ENCODE measurements at places on chromosomes 7 and 10.

- no peak for DNase-seq
Observed at GRCh38 chr7:27167916-27168264, 2.6 kb upstream of the HOXA9 start.

DNA sequence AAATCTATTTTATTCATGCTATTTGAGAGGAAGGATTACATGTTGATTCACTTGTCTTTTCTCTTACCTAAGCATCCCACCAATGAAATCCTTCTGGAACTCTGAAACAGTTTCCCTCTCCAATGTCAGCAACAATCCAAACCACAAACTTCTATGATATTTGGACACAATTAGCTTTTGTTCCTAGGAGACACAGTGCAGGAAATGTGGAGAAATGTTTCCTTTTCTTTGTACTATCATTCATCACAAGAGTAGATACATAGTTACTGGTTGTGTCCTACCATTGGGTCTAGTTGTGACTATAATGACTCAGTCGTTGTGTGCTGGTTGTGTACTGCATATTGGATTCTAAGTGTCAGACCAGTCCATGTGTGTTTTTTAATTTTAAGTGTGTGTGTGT, 156.8 kb upstream of the MAGI2 start:
- DNase-seq = no peak

GRCh38 chr7:83633516-83633915, 15.4 kb downstream of the SEMA3E start:
- no peak for DNase-seq

GRCh38 chr7:131925636-131926035, 369.2 kb upstream of the PODXL start:
- no peak for DNase-seq

- no peak for DNase-seq
Observed at GRCh38 chr7:47698386-47698785, 116.5 kb upstream of the TNS3 start.

- DNase-seq = no peak
Observed at GRCh38 chr10:8444630-8445029, 390.1 kb downstream of the GATA3 start.

DNA sequence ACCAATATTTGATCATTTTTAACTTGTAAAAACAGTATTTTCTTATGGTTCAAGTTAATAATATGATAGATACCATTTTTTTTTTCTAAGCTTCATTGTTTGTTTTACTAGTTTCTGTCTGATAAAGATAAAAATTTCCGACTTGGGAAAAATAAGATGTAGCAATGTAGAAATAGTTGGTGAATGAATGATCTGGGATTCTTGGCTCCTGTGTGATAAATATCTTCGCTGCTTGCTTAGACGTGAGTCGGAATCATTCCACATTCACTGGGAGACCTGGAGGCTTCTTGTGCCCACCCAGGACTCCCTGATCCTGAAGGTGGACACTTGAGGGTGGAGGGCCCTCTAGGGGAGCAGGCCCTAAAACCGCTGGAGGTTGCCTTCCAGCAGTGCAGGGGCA, 47.9 kb downstream of the EXOC4 start:
- DNase-seq = no peak

- DNase-seq = no peak
Observed at GRCh38 chr10:130231251-130231741, 95.1 kb downstream of the GLRX3 start.

GRCh38 chr7:69256634-69257081, 341.6 kb upstream of the AUTS2 start:
- DNase-seq = no peak

GRCh38 chr10:11213137-11213536, 195.5 kb downstream of the CELF2 start:
- no peak for DNase-seq

DNA sequence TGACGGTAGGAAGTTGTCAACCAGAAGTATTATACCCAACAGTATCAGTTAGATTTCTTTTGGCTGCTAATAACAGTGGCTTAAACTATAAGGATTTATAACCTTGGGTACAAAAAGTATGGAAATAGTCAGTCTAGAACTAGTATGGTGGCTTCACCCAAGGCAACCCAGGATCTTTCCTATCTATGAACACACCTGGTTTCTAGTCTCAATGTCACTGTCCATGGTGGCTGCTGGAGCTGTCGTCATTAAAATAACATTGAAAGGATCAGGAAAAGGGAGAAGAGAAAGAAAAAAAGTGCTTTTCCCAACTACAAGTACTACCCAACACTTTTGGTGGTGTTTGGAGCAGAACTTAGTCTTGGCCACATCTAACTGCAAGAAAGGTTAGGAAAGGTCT, 27.7 kb downstream of the PHTF2 start:
- DNase-seq = no peak

DNA sequence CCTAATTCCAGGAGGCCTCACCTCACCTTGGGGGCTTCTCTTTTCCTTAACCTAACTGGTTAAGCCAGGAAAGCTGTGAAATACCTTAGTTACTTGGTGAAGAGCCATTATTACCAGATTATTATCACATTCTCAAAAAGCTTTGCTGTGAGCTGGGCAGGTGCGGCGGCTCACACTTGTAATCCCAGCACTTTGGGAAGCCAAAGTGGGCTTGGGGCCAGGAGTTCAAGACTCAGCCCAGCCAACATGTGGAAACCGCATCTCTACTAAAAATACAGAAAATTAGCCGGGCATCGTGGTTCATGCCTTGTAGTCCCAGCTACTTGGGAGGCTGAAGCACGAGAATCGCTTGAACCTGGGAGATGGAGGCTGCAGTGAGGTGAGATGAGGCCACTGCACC, 102.4 kb upstream of the KLF6 start:
- no peak for DNase-seq

- DNase-seq = no peak
Observed at GRCh38 chr7:46518713-46519112, 597.6 kb upstream of the IGFBP3 start.

- no peak for DNase-seq
Observed at GRCh38 chr10:107856047-107856315, 691.5 kb upstream of the SORCS1 start.

DNA sequence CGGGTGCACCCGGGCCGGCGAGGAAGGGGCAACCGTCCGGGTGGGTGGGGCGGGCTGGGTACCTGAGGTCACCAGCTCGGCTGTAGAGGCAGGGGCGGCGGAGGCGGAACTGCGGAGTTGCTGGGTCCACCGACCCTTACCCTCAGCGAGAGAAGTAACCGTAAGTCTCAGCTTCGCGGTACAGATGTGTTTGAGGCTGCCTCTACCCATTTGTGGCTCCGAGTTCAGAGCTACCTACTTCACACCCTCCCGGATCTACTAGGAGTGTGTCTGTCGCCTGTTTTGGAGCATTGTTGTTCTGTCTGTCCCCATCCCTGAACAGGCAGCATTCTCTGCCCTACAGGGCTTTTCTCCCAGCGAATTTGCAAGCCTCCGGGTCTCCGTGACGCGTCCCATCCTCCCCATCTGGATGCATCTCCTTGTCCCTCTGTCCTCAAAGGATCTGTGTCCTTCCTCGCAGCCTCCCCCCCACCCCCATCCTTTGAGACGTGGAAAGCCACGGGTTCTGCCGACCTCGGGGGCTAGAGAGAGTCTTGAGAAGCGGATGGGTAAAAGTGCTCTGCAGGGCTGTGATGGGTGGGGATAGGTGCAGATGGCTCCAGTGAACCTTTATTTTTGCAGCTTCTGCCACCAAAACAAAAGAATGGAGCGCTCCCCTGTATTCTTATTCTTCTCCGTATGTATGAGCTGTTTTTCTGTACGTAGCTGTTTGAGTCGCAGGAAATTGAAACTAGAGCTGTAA, 757 bp downstream of the ANKIB1 start:
- no peak for DNase-seq

DNA sequence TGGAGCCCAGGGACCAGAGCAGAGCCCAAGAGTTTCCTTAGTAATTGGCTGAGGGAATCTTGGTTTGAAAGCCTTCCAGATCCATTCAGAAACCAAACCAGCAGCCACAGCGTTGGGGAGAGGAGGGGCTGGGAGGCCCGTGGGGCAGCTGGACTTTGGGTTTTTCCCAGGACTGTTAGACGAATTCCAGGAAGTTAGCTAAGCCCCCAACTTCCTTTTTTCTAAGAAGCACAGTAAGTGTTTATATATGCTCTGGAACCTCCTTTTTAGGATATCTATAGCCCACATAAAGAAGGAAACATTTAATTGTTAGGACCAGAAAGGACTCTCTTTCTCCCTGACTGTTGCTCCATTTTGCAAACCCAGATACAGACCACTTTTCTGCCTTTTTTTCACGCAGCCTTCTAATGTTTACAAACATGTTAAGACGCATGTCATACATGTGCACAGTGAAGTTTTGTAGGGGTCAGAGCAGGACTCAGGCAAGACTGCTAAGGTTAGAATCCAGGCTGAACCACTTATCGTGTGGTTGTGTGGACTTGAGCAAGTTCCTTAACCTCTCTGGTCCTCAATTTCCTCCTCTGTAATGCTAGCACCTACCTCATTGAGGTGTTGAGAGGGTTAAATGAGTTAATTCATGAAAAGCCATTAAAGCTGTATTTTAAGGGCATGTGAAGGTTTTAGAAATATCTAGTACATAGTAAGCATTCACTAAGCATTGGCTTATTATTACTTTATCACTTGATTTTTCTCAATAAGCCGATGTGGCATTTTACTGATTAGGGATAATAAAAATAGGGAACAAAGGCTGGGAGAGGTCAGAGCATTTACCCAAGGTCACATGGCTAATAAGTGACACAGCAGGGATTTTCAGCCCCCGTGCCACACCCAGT, 42.4 kb downstream of the TBATA start:
- peak; percentile 39 for DNase-seq

GRCh38 chr7:144035385-144035784, 13.4 kb upstream of the OR2A5 start:
- DNase-seq = no peak

DNA sequence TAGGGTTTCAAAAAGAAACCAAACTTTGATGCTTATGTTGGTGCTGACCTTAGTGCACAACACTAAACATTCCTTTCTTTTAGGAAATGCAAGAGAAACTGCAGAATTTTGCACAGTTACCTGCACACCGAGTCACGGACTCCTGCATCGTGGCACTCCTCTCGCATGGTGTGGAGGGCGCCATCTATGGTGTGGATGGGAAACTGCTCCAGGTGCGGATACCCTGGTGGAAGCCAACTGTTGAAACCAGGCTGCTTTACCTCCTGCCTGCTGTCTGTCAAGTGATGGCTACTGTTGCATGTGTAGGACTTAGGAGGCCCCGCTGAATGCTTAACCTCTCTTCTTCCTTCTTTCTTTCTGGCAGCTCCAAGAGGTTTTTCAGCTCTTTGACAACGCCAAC, 11.7 kb downstream of the CASP2 start:
- DNase-seq = no peak

DNA sequence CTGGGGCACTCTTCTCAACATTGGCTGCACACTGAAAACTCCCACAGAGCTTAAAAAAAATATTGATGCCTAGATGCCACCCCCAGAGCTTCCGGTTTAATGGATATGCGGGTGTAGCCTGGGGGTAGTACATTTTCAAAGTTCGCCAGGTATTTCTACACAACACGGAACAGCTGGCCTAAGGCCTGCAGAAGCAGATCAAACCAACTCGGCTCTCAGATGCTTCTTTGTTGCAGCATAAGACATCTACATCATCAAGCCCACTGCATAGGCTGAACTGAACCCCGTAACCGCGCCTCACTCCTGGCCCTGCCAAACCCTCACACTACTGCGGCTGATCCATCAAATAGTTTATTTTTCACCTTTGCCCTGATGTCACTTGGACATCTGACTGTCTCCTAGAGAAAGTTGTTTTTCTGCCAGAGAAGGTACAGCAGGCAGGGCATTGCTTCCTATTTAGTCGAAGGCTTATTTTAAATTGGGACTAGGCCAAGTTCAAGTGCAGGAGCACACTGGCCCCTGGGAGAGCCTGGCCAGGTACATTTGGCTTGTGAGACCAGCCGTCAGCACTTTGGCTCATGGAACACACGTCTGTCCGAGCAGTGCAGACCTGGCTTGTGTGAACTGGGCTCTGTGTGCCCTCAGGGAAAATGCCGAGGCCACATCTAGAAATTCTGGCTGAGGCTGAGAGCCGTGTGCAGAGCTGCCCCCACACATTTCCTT, 113.3 kb downstream of the TACC2 start:
- no peak for DNase-seq

- no peak for DNase-seq
Observed at GRCh38 chr7:133478591-133479135, 225.8 kb downstream of the EXOC4 start.

GRCh38 chr10:80126876-80127275, 5.7 kb upstream of the PLAC9 start:
- DNase-seq = no peak

DNA sequence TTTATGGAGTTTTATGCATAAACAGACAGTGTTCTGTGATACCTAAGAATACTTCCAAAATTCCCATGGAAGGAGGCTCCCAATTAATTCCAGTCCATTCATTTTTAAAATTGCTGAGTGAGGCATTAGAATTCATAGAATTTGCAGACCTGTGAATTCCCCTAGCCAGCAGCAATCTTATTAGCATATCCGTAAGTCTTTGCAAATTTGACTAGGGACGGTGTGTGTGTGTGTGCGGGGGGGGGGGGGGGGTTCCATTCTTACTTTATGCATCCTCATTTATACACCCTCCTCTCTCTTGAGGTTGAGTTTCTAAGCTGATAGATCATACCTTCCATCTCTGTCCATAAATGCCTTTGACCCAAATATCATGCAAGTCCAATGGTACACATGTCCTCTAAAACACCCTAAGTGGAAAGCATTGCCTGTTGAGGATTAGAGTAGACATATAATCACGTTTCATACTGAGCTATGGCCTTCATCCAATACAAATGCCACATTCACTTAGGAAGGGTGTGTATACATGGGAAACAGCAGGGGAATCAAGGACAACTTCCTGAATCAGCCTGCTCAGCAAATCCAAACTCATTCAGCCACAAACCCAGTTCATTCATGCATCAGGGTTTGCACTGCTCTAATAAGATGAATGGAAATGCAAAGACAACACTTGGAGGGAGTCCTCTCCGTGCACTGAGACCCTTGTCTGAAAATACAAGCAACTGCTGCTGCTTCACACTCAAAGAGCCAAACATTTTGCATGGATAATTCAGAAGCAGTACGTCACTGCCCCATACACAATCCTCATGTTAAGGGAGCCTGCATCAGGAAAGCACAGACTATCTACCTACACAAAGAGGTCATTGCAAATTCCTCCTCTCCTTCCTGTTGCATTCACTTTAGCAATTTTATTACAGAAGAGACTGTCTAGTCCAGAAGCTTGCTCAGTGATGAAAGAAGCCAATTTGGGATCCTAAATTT, 350.8 kb downstream of the KCNMA1 start:
- DNase-seq = no peak

DNA sequence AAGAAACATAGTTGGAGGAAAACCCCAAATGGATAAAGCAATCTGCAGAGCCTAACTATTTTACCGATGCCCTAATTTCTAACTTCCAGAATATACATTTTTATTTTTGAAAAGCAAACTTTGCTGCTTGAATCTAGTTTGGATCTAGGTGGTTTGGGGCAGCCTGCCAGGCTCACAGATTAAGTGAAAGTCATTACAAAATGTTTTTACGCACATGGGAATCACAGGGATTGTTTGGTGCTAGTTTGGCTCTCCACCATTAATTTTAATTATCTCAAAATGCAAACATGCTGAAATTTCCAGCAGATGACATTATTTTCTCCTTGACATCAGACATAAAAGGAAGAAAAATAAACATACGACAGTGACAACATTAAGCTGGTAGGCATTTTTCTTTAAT, 166.7 kb upstream of the INHBA start:
- DNase-seq = no peak

- no peak for DNase-seq
Observed at GRCh38 chr7:32658467-32658869, 163.2 kb downstream of the AVL9 start.

GRCh38 chr10:73842349-73842748, 31.0 kb upstream of the NDST2 start:
- DNase-seq = no peak
